ENCODE measurements at places on chromosomes 2 and 18.

DNA sequence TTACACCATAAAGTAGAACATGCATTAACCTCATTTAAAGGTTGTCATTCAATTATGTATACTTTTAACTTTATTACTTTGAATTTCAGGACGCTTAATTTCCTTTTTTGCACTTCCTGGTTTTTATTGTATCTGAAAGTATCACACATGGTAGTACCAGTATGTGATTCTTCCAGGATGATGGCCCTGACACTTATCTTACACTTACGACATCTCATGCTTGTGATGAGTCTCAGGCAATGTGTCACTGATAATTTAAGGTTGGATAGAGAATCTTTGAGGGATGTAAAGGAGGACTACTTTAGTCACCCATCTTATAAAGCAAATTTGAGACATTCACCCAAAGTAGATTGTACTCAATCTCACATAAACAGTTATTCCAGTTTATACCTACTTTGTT lies 74.9 kb downstream of the ABCA12 start:
- no peak for DNase-seq

DNA sequence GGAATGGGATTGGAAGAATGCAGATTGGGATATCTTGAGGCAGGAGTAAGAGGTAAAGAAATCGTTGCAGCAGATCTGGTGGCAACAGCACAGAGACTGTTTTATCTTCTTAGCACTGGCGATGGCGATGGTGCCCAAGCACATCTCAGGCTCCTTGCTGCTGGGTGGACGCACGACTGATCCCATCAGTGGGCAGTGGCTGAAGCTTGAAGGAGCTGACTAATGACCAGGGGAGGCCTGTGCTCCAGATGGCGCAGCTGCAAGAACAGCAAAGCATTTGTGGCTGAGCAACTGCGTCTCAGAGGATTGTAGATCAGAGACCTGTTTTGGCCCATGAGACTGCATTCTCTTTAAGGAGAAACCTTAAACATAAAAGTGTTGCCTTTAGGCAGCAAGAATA lies 54.6 kb downstream of the GALR1 start:
- DNase-seq: no peak

GRCh38 chr2:62192811-62193210 lies 3.1 kb upstream of the B3GNT2 start:
- no peak for DNase-seq

GRCh38 chr2:104836265-104836664 lies 17.6 kb upstream of the POU3F3 start:
- DNase-seq: no peak

- DNase-seq: no peak
Observed at GRCh38 chr2:42086500-42086953, 38.7 kb downstream of the PKDCC start.

DNA sequence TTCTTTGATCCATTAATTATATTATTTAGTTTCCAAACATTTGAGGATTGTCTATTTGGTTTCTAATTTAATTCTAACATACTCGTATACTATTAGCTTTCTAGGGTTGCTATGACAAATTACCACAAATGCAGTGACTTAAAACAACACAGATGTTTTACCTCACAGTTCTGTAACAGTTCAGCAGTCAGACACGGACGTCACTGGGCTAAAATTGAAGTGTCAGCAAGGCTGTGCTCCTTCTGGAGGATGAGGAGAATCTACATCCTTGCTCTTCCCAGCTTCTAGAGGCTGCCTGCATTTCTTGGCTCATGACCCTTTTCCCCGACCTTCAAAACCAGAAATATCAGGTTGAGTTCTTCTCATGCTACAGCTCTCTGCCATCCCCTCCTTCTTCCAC lies 117.6 kb downstream of the TFCP2L1 start:
- DNase-seq: no peak

- no peak for DNase-seq
Observed at GRCh38 chr2:153133716-153134115, 344.8 kb downstream of the RPRM start.

DNA sequence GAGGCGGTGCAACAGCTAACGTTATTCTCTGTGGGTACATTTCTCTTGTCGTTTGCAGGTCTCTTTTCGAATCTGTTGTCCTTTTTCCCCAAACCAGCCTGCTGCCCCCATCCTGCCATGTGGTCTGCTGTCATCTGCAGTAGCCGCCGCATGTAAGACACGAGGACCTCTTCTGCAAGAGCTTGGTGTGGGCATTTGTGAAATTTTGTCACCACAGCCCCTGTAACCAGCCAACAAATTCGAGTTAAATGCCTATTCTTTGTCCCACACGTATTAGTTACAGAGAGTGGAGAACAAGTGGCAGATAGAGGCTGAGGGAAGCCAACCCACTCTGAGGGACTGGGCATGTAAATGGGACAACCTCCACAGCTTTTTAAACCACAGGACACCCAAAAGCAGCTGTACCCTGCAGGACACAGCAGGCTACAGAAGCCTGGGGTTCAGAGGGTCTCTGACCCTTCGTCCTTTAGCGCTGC lies 35.0 kb downstream of the ITGA6 start:
- DNase-seq: no peak

- no peak for DNase-seq
Observed at GRCh38 chr2:58594175-58594574, 353.1 kb upstream of the FANCL start.

- DNase-seq: no peak
Observed at GRCh38 chr18:8625461-8626092, 16.3 kb downstream of the RAB12 start.

DNA sequence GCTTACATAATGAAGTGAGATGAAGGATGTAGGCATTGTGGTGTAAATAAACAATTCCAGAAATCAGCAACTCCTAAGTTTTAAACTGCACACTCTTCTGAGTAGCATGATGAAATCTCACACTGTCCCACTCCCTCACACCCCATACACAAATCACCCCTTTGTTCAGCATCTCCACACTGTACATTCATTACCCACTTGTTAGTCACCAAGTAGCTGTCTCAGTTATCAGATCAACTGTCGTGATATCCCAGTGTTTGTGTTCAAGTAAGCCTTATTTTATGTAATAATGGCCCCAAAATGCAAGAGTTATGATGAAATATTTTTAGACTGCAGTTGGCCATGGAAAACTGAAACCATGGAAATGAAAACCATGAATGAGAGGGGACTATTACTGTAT lies 135.7 kb downstream of the GRB14 start:
- DNase-seq: no peak

- no peak for DNase-seq
Observed at GRCh38 chr2:35339211-35339610, 1016.4 kb upstream of the CRIM1 start.

DNA sequence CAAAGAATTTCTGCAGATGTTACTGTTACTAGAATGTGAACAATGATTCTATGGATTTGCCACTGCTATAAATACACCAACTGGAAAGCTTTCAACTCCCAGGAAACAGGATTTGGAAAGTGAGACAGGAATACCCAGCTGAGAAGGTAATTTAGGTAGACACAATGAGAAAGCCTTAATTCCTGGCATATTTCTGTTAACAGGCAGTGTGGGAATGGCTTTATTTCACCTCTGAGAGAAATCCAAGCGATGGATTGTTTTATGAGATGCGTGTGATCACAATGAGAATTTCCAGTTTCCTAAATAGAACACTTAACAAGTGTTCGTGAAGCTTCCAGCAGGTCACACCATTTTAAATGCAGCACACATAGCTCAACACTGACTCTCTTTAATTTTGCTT lies 133.0 kb downstream of the SLC8A1 start:
- DNase-seq: no peak

DNA sequence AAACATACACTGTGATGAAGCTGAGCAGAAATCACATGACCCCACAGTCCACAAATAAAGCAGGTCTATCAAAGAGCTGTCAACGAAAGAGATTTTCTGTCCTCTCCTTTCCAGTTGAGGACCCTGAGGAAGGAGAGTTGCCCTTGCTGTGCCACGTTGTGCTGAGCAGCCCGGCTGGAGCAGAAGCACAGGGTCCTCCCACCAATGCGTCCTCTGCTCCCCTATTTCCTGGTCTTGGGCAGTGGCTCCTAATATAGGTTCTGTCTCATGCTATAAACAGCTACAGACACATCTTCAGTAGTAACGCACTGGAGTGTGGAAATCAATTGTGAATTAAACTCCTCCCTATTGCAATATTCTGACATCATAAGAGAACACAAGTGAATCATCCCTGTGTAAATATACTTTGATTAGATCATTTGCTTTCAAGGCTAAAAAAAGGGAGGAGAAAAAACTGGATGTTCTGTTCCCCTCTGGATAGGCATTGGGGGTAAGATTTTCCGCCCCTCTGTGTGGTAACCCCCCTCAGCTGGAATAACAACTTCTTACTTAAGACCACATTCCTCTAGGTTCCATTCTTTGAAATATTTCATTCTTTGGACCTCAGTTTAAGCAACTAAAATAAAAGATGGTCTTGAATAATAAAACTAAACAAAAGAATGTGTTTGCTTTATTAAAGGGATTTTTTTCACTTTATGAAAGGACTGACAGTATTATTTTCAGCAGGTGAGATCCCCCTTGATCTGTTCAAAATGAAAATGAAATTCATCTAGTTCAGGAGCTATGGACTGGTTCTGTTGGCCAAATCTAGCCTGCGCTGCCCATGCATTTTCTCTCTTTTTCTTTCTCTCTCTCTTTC lies 8.3 kb upstream of the RHOB start:
- no peak for DNase-seq

GRCh38 chr2:156340377-156340776 lies 7.9 kb upstream of the NR4A2 start:
- DNase-seq: no peak

DNA sequence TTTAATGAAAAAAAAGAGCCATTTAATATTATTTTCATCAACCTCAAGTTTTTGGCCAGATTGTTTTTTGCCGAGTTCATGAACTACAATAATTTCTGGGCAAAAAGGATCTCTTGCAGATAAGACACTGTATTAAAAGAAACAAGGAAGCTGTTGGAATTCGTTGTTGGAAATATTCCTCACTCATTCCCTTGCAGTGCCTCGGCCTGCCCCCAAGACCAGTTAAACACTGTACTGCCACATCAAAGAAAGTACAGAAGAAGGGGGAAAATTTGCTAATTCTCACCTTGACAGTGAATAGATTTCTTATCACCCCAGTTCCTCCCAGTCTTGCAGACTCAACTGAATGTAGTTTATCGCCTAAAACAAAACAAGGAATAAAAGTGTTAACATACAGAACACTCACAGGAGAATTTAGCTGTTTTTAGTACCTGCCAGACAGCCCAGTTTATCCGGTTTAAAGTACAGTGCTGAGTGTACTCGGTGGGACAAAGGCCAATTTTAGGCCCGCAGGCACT lies 1.2 kb downstream of the IDH1 start:
- no peak for DNase-seq

GRCh38 chr2:32812316-32812715 lies 134.4 kb upstream of the LTBP1 start:
- no peak for DNase-seq

DNA sequence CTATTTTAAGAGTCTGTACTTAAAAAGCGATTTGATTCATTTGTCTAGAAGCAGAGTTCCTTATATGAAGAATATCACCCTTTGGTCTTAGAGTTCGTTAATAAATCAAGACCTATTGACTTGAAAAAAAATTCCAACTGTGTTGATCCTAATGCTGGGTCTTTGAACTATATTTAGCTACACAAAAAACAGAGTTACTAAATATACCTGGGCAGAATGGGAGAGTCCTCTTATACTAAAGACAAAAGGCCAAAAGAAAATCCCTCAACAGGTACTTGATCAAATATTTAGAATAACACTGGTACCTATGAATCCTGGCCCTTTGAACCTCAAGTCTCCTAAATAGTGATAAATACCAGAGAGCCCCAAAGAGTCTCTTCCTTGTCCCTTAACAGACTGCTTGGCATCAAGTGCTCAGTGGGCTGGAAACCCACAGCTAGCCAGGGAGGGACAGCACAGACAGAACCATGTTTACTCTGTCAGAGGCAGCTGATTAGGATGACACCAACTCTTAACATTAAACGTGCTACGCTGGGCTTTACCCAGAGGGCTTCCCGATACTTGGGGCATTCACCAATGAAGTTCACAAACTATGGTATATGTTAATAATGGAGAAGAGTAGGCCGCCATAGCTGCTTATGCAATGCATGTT lies 95.1 kb downstream of the FIGN start:
- no peak for DNase-seq

GRCh38 chr2:2166881-2167280 lies 164.2 kb downstream of the MYT1L start:
- no peak for DNase-seq

GRCh38 chr2:26034637-26034992 lies 731 bp downstream of the RAB10 start:
- DNase-seq: no peak

DNA sequence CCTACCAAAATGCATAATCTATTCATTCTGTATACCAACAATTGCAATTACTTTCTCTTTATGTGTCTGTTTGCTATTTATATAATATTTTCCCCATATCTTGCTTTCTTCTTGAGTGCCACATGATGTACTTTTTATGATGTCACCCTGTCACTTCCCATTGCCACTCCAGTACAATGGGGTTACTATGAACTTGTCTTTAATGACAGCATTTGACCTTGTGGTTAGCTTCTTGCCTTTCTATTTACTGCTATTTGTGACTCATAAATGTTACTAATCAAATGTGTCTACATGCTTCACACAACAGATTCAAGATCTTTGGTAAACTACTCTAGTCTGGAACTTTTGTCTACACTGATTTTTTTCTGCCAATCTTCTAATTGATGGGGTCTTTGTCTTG lies 486.3 kb downstream of the NR4A2 start:
- no peak for DNase-seq

DNA sequence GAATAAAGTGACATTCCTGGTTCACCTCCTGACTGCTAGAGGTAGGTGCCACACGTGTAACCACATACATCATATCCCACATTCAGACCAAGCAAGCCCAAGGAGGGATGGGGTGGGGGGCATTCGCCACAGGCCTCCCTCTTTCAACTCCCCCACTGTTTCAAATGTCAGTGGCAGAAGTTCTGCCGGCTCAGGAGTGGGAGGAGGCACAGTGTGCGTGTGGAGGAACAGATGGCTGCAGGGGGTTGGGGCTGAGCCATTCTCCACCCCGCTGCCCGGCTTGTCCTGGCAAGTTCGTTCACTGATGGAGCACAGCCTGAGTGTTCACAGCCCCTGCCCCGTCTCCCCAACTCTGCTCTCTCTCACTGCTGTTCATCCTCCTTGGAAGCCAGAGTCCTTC lies 75.4 kb upstream of the TANC1 start:
- DNase-seq: no peak

DNA sequence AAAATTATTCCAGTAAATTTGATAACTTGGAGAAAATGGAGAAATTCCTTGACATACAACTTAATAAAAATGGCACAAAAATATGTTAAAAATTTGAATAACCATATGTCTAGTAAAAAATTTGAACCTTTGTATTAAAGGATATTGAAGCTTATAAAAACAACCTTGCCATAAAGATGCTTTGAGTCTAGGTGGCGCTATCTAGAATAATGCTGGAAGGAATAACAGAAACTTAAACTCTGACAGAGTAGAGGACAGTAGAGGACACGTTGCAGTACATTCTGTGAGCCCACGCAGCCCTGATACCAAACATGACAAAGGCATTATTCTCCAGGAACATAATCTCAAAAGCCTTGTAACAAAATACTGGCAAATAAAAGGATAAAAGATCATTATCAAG lies 44.7 kb upstream of the ALKAL2 start:
- no peak for DNase-seq

GRCh38 chr2:241321886-241322285 lies 6.2 kb downstream of the SEPTIN2 start:
- no peak for DNase-seq

All from stimulated activated CD8-positive, alpha-beta memory T cell treated with anti-CD3 and anti-CD28 coated beads, Interleukin-15, amount 100 ng/mL, for 24 hours (primary cell).